ENCODE measurements at places on chromosomes 7 and 10.

DNA sequence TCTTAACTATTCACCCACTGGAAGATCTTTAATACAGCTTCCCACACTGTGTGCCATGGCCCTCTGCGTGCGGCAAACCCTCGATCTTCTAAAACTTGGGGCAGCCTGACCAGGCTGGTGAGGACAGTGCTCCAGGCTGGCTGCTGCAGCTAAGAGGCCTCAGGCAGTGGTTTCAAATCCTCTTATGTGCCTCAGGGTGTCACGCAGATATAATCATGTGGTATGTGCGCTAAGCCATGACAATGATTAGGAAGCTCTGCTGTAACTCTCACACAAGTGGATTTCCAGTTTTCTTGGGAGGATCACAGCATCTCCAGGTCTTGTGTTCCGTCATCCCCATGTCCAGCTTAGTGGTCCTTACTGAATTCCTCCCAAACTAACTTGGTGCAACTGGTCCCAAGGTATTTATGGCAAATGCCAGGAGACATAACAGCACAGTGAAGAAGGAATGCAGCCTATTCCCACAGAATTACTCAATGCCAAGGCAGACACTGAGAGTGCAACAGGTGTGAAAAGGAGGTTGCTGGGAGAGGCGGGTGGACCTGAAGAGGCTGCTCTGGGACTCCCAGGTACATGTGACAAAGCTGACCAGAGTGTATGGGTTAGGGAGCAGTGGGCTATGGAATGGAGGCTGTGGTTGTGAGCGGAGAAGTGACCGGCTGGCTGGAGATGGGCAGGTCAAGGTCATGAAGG, 2.3 kb downstream of the HPS1 start:
- no peak for DNase-seq

- no peak for DNase-seq
Observed at GRCh38 chr7:87541648-87542047, 59.0 kb downstream of the ABCB1 start.

DNA sequence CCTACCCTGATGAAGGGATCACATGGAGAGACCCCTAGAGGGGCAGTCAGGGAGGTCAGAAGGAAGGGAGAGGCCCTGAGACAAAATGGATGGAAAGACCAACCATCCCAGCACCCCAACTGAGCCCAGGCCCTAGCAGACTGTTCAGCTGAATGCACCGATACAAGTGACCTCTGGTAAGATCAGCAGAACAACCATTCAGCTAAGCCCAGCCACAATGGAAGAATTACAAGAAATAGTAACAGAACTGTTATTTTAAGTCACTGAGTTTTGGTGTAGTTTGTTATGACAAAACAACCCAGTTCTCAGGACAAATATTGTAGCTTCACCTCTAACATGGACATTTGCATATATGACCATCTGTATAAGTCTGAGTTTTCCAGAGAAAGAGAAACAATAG, 210.4 kb upstream of the SVIL start:
- DNase-seq: no peak

- no peak for DNase-seq
Observed at GRCh38 chr7:80984619-80985018, 65.8 kb upstream of the SEMA3C start.

DNA sequence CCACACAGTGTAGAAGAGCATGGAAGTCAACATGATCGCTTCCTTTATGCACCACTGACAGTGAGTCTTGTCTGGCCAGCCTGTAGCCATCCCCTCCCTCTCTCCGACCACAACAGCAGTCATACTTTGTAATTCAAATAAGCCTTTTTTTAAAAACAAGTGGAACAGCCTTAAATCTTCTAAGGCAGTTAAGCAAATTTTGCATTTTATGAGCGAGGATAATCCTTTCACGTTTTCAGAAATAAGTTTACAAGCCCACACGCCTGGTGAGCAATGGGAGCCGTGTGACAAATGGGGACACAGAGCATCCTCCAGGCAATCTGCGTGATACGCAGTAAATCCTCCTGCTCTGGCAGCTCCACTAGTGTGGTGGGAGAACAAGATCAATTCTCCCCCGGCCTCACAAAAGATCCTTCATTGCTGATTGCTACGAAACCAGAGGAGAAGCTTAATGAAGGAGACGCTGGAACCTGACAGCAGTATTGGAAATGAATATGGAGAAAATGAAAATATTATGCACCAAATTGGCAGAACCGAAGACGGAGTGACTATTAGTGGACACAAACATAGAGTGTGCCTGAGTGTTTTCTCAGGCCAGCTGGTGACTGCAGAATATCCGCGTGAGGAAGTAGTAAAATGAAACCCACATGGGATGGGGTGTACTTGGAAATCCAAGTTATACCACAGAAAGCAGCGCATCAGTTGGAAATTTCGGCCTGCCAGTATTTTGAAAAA, 104.2 kb upstream of the CDCA7L start:
- no peak for DNase-seq

- DNase-seq: no peak
Observed at GRCh38 chr10:119409906-119410305, 132.6 kb downstream of the RGS10 start.

GRCh38 chr10:70682920-70683600, 10.8 kb downstream of the ADAMTS14 start:
- no peak for DNase-seq

DNA sequence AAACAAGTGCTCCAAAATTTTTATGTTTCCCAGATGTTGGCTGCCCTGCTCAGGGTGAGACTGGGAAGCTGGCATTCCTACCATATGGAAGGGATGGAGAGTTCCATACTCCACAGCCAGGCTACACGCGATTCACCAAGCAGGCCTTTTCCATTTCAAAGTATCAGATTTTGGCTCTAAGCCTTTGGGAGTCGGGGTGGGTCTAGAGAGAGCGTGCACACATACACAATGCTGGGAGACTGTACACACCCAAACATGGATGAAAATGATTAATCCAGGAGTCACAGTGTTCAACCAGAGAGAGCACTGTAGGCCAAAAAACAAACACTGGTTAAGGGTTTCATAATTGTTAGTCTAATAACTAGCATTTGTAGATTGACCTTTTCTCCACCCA, 295.0 kb downstream of the BICC1 start:
- DNase-seq: peak; percentile 57

DNA sequence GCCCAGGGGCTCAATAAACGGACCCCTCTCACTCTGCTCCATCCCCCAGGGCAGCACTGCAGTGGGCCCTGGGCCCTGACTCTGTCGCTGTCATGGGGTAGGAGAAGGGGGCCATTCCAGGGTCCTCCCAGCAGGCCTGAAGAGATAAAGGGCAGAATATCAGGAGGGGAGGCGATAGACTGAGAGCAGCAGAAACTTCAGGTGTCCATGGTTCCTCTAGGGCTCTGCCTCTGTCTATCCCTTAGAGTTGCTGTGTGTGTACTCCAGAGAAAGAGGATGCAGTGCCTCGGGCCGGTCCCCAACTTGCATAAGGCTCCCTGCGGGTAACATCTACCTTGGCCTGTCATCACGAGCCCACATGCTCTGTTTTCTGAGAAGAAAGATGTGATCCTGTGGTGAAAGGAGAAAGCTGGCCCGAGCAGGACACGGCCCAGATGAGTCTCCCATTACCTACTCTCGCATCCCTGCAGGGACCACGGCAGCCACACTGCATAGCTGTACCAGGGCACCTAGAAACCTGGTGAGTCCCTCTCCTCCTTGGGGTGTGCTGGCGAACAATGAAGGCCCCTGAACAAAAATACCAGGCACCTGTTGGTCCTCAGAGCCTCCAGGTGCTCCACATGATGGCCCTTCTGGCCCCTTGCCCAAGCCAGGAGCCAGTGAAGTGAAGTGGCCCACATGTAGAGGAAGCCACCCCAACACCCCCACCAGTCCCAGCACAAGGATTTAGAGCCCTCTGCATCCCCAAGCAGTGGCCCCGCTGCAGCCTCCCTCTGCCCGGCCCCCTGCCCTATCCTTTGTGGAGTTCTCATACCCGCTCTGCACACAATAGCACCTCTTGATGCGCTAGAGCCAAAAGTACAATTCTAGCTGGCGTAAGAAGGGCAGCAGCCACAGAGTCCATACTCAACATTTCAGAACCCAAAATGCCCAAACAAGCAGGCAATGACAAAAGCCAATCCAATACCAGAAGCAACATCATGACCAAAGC, 106.8 kb downstream of the ARHGAP22 start:
- DNase-seq: no peak

DNA sequence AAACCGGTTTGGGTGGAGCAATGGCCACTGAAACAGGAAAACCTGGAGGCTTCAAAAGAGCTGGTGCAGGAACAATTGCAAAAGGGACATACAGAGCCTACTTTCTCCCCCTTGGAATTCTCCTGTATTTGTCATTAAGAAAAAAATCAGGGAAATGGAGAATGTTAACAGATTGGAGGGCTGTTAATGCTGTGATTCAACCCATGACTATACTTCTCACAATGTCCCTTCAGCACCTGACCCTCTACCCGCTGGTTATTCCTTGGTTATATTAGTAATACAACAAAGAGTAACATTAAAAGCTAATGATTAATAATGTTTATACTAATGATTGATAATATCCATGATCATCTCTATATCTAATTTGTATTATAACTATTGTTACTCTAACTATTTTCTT, 34.4 kb upstream of the AKR1C2 start:
- no peak for DNase-seq

DNA sequence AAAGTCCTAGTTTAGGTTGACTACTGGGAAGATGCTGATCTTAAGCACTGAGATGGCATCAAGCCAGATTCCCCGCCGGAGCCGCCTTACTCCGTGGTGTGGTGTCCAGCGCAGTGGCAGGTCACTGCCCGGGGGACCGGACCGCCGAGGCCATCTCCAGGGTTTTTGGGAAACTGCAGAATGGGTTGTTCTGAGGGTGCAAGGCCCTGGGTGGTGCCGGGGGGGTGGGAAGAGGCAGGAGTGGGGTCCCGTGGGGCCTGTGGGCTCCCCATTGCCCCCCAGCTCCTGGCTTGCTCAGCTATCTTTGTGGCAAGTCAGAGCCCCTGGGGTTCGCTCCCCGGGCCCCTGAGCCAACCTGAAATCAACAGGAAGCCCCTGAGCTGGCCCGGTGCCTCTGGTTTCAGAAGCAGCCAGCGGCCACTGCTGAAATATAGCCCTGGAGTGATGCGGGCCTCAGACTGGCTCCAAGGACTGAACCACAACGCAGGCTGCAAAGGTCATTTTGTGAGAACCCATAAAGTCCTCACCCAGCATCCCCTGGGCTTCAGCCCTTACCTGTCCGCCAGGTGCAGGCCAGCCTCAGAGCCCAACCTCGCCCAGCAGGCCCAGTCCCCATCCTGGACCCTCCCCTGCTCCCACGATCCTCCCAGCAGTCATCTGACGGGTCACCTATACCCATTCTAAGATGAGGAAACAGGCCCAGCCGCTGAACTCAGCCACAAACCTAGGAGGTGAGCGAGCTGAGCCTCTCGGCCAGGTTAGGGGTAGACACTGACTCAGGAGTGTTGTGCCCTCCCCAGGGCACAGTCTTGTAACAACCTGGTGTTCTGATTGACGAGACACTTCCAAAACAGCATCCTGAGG, 102.7 kb downstream of the PDGFA start:
- no peak for DNase-seq

DNA sequence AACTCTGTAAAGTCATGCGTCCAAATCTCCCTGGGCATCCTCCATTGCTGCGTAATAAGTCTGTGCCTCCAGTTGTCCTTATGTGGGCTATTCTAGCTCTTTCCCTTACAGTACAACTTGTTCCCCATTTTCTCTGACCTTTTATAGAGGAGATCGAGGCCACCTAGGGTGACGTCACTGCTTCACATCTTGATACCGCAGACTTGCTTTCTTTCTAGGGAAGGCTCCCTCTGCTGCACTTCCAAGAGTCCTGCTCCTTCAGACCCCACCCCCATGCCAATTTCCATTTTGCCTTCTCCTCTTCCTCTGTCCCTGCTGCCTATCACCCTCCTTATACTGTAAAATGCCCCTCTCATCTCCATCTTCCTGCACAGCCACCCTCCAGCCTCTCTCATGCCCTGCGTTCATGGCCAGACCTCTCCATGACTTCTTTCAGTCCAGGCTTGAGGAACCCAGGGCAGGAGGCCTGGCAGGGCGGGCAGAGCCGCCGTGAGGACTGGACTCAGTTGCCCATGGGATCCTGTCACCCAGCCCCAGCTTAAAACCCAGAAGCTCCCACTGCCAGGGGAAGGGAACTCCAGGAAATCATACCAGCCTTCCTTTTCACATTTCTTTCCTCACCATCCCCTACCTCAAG, 57.5 kb downstream of the CAMK1D start:
- DNase-seq: no peak

DNA sequence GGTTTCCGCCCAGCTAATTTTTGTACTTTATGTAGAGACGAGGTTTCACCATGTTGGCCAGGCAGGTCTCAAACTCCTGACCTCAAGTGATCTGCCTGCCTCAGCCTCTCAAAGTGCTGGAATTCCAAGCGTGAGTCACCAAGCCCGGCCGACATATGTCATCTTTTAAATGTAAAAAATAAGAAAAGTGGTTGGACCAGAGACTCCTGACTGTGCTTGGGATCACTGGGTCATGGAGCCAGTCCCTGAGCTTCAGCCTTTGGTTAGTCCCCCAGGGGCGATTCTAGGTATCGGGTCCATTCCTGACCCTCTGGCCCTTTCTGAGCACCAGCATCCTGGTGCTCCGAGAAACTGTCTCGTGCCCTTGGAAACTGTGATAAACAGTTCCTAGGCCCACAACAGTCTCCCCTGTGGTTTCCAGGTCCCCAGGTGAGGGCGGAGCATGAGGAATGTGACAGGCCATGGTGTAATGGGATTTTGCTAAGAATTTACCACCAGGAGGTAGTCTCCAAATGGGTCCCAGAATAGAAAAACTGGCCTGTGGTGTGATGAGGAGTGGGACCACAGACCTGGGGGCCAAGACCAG, 32.8 kb downstream of the UBTD1 start:
- DNase-seq: peak; percentile 31

GRCh38 chr10:97356318-97356914, 21.9 kb upstream of the FRAT2 start:
- peak; percentile 56 for DNase-seq

DNA sequence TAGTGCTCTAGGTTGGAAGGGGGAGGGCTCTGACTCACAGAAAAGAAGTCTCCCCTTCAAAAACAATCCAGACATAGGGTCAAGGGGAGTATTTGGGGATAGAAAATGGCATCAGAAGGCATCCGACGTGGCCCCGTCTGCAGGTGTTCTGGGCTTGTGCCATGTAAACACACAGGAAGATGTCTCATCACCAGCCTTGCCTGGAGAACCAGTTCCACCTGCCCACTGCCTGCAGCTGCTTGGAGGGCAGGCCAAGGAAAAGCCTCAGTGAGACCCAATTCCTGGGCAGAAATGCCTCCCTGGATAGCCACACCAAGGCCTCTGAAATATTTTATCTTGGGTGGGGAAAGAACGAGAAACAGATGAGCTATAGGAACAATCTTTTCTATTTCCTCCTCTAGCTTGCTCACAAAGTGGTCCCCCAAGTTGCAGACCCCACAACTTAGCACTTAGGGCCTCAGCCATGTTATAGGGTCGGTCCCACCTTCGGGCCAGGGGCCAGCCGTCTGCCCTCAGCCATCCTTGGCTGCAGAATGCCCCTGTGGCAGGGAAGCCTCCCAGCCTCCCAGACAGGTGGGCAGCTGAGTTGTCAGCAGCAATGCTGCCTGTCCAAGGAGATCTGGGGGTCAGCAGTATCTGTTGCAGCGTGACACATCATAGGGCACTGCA, 54.3 kb upstream of the ECHDC3 start:
- no peak for DNase-seq
